ENCODE measurements at places on chromosomes 11 and 22.

DNA sequence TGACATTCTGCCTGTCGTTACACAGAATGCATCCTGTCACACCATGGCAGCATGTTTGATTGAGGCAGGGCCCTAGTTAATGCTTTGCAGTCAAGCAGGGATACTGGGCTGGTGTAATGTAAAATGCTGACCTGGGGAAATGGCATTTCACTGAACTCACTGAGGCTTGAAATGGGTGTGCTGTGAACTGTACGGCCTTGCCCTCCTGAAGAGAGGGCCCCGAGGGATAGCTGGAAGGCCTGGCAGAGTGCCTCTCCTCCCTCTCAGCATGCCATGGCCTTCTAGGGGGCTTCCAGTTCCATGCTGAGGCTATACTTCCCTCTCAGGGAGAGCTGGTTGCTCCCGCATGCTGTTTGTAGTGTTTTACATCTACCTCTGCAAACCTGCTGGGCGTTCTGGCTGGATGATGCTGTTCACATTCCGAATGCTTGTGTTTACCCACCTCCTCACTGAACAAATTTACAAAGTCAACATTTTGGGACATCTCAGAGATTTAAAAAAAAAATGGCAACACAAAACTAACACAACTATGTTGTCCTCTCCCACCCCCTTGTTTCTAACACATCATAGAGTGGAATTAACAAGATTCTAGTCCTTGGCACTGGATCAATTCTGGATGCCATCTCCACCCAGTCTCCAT, 416.7 kb upstream of the CADM1 start:
- no peak for DNase-seq

- no peak for DNase-seq
Observed at GRCh38 chr11:75902631-75903030, 87.6 kb downstream of the UVRAG start.

GRCh38 chr22:19052941-19053541, 69.2 kb downstream of the DGCR2 start:
- no peak for DNase-seq

- no peak for DNase-seq
Observed at GRCh38 chr11:7004482-7004881, 15.7 kb downstream of the ZNF214 start.

DNA sequence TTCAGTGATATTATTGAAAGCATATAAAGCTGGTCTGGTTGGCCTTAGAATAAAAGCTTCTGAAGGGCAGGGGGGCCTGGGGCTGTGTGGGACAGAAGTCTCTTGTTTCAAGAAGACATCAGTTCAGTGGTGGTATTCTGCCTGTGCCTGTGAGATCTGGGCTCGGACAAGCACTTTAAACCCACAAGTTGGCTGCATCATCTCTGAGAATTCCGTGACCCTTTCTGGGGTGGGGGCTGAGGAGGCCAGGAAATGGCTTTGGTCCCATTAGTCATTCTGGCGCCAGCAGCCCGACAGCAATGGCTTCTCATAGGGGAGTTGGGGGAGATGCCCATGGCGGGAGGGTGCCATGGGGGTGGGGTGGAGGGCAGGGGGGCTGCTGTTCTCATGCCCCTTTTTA, 104.1 kb downstream of the PKNOX2 start:
- no peak for DNase-seq

- DNase-seq, result no peak
Observed at GRCh38 chr11:133778161-133778560, 67.2 kb downstream of the SPATA19 start.

DNA sequence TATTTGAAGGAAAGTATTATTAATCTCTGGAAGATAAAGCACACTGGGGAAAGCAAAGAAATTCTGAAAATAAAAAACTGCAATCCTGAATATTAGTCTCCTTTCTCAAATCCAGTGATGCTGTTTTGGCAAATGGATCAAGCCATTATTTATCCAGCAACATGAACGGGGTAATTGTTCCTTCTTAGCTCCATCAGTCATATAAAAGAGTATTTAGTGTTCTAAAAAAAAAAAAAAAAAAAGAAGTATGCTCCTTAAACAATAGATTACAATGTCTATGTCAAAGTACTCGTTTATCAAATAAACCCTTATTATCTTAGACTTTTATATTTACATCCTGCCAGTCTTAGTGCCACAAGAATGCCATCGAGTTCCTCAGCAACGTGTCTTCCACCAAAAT, 1.3 kb downstream of the RDX start:
- DNase-seq, result no peak

DNA sequence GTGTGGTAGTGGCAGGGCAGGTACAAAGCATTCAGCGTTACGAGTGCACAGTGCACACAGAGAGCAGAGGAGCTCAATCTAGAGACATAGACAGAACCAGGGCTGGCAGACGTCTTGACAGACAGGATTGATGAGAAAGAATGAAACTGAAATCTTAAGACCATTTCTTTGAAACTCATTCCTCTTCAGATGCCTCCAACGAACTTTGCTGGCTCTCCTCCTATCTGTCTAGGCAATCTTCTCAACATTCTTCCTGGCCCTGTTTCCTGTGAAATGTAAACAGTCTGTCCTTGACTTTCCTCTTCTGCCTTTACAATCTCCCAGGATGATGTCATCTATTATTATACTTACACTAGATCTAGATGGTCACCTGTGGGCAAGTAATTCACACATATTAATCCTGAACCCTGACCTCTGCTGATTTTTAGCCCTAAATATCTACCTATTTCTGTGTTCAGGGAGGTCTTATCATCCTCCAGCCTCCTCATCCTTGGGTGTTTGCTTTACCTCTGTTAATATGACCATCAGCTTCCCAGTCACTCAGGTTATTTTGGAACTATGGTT, 119.5 kb downstream of the ENTHD1 start:
- peak; percentile 17 for DNase-seq

- no peak for DNase-seq
Observed at GRCh38 chr11:8263109-8263768, 439 bp downstream of the LMO1 start.

DNA sequence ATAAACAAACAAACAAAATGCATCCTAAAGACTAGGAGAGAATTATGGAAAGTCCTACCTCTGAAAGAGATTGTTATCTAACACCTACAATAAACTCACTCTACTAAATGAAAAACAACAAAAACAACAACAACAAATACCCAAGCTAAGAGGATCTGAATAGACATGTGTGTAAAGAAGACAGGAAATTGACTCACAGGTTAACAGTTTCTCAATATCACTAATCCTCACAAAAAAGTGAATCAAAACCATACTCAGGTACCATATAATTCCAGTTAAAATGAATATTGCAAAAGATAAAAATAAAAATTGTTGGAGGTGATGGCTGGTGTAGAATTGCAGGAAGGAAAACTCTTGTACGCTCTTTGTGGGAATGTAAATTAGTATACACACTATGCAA, 110.4 kb upstream of the TOP3B start:
- no peak for DNase-seq
